T-helper 2 cell treated with Interferon-gamma antibody and Interleukin-4, amounts not matched to agents 5 μg/mL and 100 μg/mL, for 36 hours (primary cell): ENCODE measurements at places on chromosomes 12 and 14.

GRCh38 chr14:33646692-33647260 lies 304.1 kb downstream of the EGLN3 start:
- DNase-seq = no peak

- no peak for DNase-seq
Observed at GRCh38 chr14:51444353-51445000, 204.4 kb downstream of the TMX1 start.

DNA sequence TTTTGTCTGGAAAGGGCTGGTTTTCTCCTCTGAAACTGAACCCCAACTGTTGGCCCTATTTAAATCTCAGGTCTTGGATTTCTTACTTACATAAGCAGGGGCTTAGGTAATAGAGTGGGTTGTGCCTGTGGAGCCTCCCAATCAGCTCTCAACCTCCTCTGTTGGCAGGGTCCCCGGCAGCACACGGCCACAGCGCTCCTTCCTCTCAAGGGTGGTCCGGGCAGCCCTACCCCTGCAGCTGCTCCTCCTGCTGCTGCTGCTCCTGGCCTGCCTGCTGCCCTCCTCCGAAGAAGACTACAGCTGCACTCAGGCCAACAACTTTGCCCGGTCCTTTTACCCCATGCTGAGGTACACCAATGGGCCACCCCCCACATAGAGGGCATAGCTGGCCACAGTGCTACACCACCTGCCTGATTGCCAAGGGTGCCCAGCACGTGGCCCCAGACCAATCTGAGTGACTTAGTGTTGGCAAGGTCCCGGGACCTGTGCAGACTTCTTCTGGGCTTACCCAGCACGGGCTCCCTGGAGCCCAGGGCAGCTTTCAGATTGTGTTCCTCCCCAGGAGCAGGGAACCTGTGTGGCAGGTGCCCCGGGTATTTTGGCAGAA lies 68.9 kb downstream of the ESR2 start:
- DNase-seq = no peak

DNA sequence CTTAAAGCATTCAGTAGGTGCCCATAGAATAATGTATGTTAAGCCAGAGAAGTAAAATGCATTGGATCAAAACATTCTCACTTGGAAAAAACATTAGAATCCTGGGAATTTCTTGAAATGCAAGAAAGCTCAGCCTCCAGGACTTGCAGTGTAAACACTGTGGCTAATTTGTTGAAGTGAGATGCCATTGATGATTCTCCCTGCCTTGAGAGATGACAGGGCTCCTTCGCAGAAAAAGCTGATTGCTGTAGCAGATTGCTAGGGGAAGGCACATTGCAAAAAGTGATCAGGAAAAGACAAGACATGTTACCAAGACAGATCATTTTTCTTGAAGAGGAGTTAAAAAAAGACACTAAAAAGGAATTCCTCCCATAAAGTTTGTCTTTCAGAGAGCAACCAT lies 204.2 kb upstream of the HMGA2 start:
- no peak for DNase-seq

DNA sequence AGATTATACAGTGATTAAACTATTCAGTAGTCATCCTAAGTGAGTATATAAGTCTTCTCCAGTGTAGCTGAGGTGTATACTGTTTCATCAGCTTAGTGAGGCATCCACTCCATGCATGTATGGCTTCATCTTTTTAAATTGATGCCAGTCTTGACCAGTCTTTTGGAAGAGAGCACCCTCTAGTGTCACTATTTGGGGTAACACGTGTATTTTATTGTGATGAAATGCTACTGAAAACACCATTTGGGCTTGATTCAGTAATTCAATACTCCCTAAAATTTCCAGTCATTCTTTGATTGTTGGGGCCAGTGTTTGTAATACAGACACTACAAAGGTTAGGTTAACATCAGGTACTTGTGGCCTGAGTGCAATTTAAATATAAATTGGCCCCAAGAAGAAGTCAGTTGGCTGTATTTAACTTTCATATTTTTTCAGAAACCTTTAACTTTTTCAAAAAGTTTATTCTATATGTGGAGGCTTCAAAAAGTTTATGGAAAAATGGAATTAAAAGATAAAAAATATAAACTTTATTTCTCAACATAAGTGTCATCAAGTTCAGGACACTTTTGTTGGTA lies 35.3 kb downstream of the MIPOL1 start:
- no peak for DNase-seq

- DNase-seq = no peak
Observed at GRCh38 chr12:71371122-71371521, 68.5 kb upstream of the LGR5 start.

- DNase-seq = no peak
Observed at GRCh38 chr14:66916421-66916820, 272.8 kb upstream of the GARIN2 start.

DNA sequence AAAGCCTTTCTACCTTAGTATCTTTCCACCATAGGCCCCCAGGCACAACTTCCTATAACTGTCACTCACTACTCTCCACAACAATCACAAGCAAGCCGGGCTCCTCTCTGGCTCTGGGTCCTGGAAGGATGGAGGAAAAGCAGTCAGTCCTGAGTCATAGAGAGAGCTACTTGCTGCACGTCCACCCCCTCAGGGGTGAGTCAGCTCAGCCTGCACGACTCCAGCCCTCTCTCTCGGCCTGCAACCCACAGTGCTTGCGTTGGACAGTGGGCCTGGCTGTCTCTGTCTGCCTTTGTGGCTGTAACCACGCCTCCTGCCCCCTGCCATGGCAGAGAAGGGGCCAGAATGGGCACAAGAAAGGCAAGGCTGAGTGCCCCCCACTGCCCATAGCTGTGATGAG lies 154.1 kb upstream of the FKBP4 start:
- DNase-seq = peak; percentile 60

- DNase-seq = peak; percentile 82
Observed at GRCh38 chr12:121795034-121795968, 1.8 kb upstream of the RHOF start.

DNA sequence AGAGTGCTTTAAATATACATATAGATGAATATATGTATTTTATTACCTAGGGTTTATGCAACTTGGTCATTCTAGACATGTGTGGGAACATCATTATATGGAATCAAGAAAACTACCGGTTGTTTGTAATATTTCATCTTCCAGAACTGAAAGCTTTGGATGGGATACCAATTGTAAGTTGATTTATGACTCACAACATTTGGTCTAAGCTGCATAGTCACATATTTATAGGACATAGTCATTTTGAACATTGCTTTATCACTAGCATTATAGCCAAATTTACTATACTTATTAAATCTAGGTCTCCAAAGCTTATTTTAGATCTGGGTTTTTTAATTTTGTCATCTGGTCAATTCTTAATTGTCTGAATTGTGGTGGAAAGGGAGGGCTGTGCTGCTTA lies 83.7 kb upstream of the PCNX4 start:
- no peak for DNase-seq

GRCh38 chr14:31090883-31091764 lies 64.9 kb upstream of the STRN3 start:
- DNase-seq = no peak

DNA sequence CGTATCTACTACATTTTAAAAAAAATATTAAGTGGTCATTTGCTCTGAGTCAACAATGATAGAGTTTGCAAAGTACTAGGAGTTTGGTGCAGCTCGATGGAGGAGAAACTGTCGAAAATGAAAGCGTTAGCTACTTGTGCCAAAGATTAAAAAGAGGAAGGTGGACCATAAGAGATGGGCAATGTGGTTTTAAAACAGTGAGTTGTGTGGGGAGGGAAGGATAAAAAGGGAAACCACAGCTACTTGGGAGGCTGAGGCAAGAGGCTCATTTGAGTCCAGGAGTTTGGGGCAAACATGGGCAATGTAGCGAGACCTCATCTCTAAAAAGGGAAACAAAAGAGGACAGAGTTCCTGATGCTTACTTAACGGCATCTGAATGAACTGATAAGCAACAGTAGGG lies 18.2 kb upstream of the STRAP start:
- no peak for DNase-seq

DNA sequence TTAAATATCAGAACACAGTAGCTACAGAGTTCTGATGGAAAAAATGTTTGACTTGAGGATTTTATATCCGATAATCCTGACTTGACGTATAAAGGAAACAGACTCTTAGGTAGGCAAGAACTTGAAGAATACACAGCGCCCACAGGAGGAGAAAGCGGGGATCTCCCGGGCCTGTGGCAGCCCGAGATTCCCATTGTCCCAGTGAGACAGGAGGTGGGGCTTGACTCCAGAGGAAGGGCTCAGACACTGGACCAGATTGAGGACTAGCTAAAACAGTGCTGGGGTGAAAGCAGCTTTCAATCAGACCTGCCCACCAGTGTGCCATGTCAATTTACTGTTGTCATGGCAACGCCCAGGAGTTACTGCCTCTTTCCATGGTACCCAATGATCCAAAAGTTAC lies 51.1 kb upstream of the C14orf180 start:
- no peak for DNase-seq

GRCh38 chr12:52916216-52916615 lies 11.3 kb upstream of the KRT8 start:
- DNase-seq = no peak

DNA sequence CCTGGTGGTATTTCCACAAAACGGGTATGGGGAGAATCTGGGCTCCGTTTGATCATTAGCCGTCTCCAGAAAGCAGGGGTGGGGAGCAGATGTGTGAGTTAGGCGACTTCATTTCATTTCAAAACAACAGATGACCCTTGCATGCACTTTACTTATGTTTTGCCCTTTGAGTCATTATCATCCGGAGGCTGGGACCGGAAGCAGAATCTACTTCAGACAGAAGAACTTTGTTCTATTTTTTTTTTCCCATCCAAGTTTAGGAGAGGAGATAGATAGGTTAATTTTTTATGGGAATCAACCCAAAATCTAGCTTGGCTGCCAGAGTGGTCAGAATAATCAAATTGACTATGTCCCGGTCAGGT lies 31.3 kb upstream of the CMAS start:
- no peak for DNase-seq

- no peak for DNase-seq
Observed at GRCh38 chr14:102283631-102284129, 21.3 kb downstream of the MOK start.

DNA sequence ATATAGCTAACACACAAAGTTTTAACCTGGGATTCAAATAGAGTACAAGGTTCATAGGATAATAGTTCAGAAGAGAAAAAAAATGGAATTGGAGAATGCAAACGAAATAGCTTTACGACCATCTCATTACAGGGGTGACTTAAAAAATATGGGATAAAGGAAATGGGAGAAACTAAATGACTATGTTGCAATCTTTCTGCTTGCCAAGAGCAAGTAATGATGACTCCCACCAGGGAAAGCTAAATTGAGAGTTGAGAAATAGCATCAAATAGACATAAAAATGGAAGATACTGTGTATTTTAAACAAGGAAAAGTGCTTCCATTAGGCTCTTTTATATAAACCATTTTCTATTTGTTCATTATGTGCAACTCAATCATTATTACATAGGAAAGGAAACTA lies 155.7 kb upstream of the ATXN7L3B start:
- no peak for DNase-seq

DNA sequence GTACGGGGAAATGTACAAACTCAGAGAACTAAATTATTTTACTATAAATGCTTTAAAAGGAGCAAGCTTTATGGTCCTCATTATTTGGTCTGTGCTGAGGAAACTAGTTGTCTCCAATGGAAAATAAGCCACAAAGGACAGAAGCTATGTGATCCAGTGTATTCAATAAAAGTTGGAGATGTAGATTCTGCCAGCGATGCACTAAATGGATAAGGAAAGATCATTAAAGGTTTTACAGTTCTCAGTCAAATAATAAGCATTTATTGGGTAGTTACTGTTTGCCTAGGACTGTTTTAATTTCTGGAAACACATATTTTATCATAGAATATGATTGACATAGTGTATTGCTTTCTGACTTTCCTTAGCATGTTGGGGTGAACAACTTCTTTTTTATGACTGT lies 458.9 kb upstream of the STXBP6 start:
- DNase-seq = no peak
